Dermis blood vessel endothelial cell (primary cell): ENCODE measurements at places on chromosomes 5 and 9. TPM values are rescaled to one million over a fixed set of nuclear protein-coding genes. Genes with fewer than 3 reads are reported as not detected.

DNA sequence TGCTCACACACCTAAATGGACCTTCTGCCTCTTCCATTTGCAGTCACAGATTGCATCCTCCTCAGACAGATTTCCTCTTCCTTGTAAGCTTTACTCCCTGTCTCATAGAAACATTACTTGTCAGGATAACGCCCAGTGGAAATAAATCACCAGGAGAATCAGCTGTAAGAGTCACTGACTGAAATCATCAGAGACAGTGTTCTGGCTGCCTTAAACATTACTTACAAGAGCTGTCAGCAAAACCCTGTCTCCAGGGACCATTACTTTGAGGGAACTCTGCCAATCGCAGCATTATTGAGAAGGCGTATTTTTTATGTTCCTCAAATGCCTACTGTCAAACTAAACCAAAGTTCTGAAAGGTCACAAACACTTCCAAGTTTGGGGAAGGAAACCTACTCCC is 5.9 kb downstream of the DPYSL3 start:
- peak; percentile 73 for DNase-seq

DNA sequence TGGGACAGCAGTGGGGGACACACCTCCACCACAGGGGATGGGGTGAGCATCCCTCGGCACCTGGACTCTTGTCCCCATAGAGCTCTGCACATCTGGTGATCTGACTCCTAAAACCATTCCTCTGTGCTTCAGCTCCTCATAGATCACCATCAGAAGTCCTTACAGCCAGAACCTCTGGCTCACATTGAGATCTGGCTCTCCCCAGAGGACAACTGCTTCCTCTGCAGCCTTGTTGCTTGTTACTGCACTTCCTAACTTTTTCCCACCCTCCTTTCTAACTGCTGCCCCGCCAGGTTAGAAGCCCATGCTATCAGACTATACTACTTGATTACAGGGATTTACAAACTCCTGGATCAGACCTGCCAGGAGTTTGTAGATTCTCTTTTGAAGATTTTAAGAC is 64.5 kb downstream of the ARSB start:
- peak; percentile 33 for DNase-seq

DNA sequence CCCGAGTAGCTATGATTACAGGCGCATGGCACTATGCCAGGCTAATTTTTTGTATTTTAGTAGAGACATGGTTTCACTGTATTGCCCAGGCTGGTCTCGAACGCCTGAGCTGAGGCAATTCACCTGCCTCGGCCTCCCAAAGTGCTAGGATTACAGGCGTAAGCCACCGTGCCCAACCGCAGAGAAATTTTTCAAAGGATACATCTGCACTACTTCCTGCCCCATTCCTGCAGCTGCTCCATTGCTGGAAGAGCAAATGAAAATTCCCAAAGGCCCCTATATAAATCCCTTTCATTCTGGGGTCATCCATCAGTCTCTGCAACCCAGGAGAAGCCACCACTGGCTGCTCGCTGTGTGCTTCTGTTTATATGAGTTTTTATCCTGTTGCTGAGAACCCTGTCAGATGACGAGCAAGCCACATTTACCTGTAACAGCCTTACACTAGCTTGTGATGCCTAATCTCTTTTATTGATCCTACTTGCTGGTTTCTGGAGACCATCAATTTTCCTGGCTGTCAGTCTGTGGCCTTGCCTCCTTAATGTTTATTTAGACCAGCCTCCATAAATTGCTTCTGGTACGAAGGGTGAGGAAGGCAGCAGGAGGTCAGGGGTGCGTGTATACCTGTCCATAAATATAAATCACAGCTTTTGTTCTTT is 925.3 kb downstream of the TLE4 start:
- DNase-seq, result no peak

DNA sequence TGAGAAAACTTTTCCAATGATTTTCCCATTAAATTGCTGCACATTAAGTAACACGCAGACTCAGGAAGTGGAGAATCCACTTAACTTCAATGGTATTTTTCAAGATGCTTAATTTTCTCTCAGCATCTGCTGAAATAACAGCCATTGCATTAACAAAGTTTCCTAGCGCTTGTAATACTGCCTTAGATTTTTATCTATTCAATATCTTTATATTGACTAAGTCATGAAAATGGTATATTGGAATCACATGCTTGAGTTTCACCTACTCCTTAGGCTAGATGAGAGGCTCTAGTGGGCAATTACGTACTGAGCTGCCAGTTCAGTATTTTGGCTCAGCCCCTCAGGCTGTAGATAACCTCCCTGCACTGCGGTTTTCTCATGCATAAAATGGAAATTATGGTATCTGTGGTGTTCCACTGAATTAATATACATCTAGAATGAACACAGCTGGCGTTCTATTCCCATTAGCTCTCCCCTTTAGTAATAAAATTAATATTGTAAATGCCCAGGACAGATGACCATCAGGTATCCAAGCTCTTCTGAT is 112.9 kb downstream of the MTX3 start:
- no peak for DNase-seq

DNA sequence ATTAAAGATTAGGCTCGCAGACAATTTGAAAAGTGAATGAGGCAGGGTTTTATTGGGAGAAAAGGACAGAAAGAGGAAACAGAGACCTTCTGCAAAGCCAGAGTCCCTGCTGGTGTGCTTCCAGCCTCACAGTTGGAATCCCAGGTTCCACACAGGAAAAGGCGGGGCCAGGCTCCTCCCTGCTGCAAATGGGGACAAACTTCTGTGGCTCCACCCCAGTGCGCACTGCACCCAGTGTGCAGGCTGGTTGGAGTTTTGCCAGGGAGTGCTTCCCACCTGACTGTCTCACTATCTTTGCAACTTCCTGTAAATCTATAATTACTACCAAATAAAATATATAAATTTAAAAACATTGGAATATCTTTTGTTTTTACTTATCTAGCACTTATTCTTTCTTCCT is 386.0 kb upstream of the GRIN3A start:
- DNase-seq, result no peak

DNA sequence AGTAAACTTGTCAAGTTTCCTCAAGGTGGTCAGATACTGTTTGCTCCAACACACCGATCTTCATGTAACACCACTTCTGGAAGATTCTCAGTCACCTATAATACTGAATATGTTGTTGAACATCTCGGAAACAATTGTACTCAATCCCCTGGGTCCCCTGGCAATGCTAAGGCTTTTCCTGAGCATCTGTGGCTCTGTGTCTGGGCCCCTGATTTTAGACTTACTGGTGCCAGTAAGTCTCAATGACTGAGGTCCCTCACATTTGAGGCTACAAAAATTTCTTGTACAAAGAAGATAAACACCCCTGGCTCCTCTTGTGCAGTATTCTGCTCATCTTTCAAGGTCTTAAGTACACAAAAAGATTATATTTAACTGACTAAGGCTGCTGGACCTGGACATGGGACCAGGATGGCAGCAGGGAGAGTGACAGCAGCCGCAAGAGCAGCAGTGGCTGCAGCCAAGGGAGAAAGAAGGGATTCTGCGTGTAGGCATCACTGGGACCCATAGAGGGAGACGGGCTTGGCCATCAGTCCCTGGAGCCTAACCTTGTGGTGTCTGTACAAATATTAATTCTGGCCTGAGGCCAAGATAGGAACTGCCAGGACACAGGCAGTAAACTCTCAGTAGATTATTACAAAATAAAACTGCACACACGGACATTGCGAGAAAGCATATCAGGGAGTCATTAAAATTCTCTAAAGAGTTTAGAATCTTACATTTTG is 49.0 kb upstream of the TNPO1 start:
- peak; percentile 29 for DNase-seq

DNA sequence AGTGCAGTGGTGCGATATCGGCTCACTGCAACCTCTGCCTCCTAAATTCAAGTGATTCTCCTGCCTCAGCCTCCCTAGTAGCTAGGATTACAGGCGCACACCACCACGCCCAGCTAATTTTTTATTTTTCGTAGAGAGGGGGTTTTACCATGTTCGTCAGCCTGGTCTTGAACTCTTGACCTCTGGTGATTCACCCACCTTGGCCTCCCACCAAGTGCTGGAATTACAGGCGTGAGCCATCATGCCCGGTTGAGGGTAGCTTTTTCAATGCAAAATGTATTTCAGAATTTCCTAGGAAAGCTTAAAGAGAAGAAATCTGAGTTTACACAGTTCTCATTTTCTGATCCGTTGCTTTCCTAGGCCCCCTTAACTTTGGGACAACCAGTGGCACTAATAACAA is 15.7 kb downstream of the BDP1 start:
- DNase-seq, result peak; percentile 61

Gene KIF4B
- total RNA-seq, result 0.17 and 0.42 TPM in 2 replicates
